Osteocyte (in vitro differentiated cells): ENCODE measurements at places on chromosomes 16 and 17. TPM values are rescaled to one million over a fixed set of nuclear protein-coding genes. Genes with fewer than 3 reads are reported as not detected.

DNA sequence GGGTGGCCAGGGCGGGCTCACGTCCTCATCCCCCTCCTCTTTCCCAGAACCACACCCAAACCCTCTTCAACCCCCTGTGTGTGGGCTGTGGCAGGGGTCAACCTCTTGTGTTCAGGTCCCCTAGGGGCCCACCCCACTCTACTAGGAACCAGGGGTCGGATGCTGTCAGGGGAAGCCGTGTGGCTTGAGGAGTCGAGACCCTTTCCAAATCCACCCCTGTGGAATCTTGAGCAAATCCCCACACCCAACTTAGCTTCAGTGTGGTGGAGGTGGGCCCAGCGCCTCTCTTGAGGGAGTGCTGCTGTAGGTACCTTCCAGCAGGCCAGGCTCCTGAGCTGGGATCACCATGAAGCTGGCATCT lies 121.5 kb downstream of the MRM1 start:
- no peak for DNase-seq

The SOX15 gene
- 0.78 TPM in 2 replicates for total RNA-seq

- DNase-seq: no peak
Measured at GRCh38 chr17:32141258-32141657, 1.0 kb upstream of the RHOT1 start.

GRCh38 chr17:27671591-27671910 lies 40.6 kb downstream of the LGALS9 start:
- no peak for DNase-seq
